Spinal cord (tissue), 10 donors: ENCODE measurements at places on chromosomes 12 and 14.
A peak's percentile ranks its signal among the peaks of the same experiment; 100 is the strongest.

- peak; percentile 48 for DNase-seq
These were observed 1.5 kb downstream of the CHD4 start for GRCh38 chr12:6605421-6606330.

- no peak for DNase-seq
These were observed 44.4 kb downstream of the GIT2 start for GRCh38 chr12:109951751-109952150.

DNA sequence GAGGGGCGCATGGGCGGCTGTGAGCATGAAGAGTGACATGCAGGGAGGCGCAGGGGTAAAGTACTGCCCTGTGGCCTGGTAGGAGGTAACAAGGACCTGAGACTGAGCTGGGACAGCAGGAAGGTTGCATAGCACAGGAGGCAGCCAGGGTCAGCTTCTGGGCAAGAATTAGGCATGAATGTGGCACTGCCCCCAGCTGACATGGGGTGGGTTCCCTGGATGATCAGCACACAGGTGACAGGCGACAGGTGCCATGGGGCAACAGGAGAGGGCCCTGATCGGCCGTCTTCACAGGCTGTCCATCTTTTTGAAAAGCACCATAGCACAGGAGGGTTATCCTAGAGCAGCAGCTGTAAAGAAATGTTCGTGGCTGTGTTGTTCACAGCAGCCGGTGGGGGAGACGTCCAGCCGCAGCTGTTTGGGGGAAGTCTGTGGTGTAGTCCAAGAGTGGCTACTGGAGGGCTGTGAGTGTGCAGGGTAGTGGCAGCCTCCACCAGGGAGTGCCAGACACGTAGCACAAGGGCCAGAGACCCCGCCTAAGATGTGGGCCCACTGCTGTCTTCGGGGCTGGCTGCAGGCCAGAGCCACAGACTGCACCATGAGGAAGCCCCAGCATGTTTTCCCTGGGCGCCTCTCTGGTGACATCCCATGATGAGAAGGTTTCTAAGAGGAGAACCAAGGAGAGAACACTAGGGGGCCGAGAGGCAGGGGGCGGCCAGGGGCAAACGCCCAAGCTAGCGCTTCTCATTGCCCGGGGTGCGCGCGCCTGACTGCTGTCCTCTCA is 8.4 kb downstream of the CLBA1 start:
- DNase-seq: no peak

DNA sequence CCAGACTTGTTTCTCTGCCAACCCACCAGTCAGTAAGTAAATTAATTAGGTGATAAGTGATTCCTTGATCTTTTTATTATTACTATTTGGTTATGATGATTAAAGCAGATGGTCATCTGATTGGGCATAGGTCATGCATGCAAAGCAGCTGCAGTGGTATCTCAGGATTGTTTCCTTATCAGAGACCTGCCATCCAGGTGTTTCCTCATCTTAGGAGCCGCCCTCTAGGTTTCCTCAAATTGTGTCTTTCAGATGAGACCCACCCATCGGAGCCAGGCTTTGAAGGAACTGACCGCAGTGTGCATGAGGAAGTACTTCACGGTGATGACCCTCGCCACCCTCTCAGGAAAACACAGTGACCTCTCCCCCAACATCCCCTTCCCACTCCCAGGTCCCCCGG is 63.3 kb downstream of the ZFP36L1 start:
- DNase-seq: no peak
